ENCODE measurements at places on chromosomes 2 and 18.

DNA sequence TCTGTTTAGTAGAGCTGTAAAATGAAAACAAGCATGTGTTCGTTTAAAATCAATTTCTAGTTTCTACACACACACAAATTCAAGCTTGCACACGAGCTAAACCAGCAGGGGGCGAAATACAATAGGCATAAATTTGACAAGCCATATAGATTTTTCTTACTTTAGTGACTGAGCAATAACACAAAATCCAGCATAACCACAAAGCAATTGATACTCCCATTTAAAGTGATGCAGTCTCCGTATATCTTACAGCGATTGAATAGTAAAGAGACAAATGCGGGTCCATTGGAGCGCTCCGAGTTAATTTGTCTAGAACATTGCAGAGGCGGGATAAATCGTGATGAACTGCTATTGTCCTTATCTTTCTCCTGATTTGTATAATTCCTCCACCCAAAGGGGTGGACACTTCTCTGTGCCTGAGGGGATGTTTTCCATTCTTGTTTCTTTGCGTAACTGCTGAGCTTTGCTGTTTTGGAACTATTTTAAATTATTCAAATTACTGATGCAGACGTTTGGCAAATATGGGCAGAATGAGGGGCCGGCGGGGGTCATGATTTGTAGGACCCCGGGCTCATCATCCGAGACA, 1.2 kb upstream of the AFTPH start:
- peak; percentile 79 for DNase-seq

- no peak for DNase-seq
Measured at GRCh38 chr2:199186301-199186751, 271.4 kb downstream of the SATB2 start.

DNA sequence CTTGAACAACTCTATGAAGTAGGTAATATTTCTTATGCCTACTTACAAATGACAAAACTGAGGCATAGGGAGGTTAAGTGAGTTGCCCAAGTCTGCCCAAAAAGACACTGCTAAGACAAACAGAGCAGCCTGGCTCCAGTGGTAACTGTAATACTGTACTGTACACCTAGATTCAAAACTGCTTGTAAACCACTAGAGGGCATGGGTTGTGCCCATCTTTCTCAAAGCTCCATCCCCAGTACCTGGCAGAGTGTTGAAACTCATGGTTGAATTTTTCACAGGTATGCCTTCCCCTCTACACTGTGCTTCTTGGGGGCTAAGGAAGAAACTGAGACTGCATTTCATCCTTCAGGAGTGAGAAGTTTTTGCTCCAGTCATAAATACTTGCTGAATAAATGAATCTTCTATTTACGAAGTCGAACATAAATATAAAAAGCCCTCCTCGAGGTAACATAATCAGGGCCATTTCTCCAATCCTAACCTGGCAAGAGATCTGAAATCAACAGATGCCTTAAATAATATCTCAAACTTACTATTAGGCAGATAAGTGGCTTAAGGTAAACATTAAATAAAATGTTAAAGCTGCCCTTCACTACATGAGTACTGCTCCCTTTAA, 2.0 kb downstream of the PPP4R1 start:
- peak; percentile 59 for DNase-seq

DNA sequence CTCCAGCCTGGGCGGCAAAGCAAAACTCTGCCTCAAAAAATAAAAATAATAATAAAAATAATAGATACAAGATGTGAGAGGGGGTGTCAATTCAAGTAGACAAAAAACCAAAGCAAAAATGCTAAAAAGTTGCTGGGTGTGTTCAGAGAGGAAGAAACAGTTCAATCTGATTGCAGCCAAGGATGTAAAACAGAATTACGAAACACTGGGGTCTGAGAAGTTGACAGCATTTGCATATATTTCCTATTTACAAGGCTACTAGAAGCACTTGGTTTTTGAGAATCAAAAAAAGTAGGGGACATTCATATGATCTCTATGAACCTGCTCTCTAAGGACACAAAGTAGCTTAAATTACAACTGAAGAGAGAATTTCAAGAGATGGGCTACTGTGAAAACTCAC, 7.6 kb downstream of the TRIP12 start:
- DNase-seq: no peak

DNA sequence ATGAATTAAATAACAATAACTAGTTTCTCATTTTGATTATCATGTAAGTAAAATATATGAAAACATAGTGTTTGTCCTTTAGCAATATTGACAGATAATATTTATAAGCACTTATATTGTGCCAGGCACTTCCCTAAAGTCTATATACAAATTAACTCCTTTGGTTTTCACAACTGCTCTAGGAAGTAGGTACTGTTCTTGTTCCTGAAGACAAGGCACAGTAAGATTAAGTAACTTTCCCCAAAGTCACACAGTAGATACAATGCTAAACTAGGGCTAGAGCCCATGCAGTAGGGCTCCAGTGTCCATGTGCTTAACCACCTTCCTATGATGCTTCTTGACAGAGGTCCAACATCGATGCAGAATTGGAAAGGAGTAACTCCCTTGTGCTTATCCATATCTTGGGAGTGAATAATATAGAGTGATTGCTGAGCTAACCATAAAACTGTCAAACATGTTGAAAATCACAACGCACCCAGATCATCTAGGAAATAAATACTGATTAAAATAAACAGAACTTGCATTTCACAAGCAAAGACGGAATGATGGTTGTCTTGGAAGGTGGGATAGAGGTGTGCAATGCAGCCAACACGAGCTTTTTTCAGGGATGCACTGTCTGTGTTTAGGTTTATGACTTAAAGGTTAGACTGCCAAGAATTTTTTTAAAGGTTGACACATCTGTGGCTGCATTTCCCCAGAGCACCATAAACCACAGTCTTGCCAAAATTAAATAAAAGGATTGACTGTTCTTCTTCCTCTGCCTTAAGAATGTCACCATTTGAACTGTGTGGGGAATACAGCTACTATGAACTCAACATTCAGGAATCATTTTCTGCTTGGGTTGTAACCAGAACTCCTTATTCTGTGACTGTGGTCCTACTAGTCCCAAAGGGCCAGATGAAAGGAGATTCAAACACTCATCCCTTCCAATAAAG, 80.8 kb downstream of the ANKRD44 start:
- no peak for DNase-seq

GRCh38 chr2:212936572-212936971, 214.8 kb downstream of the IKZF2 start:
- no peak for DNase-seq

DNA sequence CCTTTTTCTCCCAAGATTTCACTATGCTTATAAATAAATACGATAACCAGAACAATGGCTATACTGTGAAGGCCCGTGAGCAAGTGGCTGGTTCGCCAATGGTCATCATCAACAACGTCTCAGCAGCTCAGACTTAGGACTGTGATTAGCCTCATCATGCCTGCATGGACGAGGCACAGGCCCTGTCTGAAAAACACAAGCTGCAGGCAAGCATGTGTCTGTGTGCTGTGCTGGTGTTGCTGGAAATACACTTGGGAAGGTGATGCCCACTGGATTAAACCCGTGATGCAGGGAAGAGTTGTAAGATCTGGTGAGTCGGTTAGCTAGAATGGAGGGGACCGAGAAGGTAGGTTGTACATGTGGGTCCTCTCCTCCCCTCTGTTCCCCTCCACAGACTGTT, 111.5 kb upstream of the EPC2 start:
- DNase-seq: no peak

GRCh38 chr18:10424585-10425307, 29.7 kb upstream of the APCDD1 start:
- DNase-seq: no peak

GRCh38 chr2:213221957-213222356, 62.3 kb upstream of the SPAG16 start:
- DNase-seq: no peak

- no peak for DNase-seq
Measured at GRCh38 chr18:78416853-78417252, 562.8 kb upstream of the SALL3 start.

DNA sequence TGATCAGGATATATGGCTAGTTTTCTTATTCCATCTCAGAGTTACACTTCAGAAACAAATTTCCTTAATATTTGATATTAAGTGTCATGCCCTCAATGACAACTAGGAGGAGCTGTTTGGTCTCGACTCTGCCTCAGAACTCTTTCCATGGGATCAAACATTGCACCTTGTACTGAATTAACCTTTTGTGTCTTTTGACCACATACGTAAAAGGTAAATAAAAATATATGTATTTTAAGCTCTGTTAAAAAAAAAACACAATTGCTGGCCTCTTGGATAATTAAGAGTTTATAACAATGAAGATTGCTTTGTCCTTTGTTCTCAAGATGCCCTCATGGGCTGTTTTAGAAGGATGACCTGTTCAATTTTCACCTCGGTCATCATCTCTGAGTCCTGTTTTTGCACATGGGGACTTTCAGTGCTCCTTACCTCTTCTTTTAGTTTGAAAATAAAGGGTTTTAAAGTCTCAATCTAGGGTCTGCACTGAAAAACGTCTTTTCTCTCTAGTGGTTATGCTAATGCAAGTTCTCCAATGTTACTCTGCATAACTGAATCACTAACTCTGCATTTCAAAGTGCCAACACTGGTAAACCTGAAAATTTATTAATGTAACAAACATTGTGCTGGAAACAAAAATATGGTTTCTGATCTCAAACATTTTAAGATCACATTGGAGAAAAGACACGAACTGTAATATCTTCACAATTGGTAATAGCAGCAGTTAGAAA, 18.8 kb upstream of the FN1 start:
- DNase-seq: no peak

- DNase-seq: no peak
Measured at GRCh38 chr18:30991397-30991796, 51.1 kb downstream of the DSC3 start.

GRCh38 chr2:18752022-18752493, 162.7 kb upstream of the NT5C1B start:
- no peak for DNase-seq

DNA sequence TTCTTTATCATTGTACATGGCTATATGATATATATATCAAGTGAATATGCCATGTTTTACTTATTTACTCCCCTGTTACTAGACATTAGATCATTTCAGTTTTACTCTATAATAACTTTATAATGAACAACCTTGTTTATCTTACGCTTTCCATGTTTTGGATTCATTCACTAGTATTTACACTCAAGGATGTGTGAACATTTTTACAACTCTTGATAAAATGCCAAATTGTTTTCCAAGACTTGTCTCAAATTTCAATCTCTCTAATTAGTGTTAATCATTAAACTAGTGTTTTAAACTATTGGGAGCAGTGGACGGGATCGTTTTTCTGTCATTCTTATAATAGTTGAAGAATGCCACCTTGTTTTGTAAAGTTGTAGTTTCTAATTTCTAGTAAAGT, 51.5 kb upstream of the B3GNT7 start:
- DNase-seq: no peak

DNA sequence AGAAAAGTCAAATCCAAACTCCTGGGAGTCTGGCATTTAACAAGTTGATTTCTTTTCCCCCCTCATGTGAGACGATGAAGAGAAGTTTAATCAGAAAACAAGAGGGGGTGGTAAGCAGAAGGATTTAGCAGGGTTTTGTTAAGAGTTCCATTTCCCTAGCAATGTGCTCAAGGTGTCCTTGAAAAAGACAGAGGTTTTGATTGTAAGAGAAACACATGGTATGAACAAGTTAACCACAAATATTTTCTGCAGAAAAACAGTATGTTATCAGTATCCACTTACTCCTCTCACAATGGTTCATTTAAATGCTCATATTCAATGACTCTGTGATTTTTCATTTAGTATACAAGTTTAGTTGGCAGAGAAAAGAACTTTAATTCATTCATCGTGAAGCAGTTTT, 26.8 kb downstream of the LAMA1 start:
- no peak for DNase-seq

GRCh38 chr18:35619941-35620340, 38.4 kb downstream of the GALNT1 start:
- DNase-seq: no peak

DNA sequence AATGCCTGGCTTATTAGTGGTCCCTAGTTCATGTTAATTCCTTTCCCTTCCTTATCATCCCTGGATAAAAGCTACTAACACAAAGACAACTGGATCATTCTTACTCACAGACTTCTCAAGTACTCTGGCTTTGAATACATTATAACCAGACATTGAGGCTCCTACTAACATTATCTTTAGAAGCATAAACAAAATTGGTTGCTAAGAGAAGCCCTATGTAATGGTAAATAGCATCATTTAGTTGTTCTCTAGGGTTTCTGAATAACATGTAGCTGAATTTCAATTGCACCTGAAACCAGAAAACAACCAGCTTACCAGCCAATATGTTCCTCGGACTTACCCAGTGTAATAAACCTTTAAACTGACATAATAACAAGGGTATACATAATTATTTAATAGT, 114.1 kb upstream of the NCKAP5 start:
- no peak for DNase-seq

DNA sequence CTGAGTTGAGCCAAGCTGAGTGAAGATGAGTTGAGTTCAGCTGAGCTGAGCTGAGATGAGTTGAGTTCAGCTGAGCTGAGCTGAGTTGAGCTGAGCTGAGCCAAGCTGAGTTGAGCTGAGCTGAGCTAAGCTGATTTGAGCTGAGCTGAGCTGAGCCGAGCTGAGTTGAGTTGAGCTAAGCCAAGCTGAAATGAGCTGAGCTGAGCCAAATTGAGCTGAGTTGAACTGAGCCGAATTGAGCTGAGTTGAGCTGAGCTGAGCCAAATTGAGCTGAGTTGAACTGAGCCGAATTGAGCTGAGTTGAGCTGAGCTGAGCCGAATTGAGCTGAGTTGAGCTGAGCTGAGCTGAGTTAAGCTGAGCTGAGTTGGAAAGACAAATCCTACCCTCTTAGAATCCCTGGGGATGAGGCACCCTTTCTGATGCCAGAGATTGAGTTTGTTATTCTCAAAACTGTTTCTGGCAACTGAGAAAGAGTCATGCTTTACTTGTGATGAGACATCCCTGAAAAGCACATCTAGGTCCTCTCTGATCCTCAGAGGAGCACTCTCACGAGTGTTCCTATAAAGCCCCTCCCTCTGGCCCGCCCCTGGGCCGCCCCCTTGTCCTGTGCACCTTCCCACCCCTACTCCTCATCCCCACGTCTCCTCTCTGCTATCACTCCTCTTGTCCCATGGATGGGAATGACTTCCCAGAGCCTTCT, 116.5 kb downstream of the MCFD2 start:
- DNase-seq: no peak

Data from CD4-positive, alpha-beta memory T cell (primary cell).